DMS 273 treated with DMSO at 0.1 percent for 48 hours (cell line): ENCODE measurements at places on chromosomes 5 and 9.

GRCh38 chr5:66694036-66694435 is 97.8 kb downstream of the MAST4 start:
- no peak for DNase-seq

GRCh38 chr9:117156144-117156688 is 258.6 kb downstream of the ASTN2 start:
- DNase-seq = peak; percentile 69

DNA sequence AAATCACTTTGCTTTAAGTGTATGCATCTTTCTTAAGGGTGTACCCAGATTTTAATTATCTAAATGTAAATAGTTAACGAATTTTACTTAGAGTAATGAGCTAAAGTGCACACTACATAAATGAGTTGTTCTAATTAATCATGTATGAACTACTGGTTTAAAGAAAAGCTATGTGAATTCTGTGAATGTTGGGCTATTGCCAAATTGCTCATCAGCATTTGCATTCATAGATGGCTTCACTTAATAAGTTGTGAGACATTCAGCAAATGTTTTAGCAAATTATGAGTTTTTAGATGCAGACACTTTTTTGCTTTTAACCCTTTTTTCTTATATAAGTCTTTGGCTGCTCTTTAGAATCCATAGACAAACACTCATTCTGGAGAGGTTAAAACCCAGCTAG is 175.7 kb downstream of the PBX3 start:
- DNase-seq = no peak

GRCh38 chr5:151555760-151556576 is 35.2 kb downstream of the FAT2 start:
- no peak for DNase-seq

DNA sequence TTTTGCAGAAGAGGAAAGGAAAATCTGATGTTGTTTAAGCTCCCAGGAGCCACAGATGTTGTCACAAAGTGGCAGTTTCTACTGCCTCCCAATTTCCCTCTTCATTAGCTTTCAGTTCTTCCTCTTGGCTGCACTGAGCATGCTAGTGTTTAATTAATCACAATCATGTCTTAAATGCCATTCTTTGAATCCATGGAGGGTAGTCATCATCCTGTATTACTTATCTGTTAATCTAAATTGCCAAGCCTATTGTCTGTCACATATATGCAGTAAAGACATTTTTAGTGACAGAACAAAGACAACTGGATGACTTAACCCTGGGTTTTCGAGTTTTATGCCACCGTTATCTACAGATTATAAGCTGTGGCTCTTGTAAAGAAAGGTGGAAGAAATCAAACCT is 14.7 kb downstream of the KLHL9 start:
- no peak for DNase-seq

GRCh38 chr9:8268216-8268878 is 468.8 kb upstream of the DMAC1 start:
- DNase-seq = no peak

GRCh38 chr5:122494109-122494508 is 182.1 kb downstream of the SNCAIP start:
- DNase-seq = no peak

GRCh38 chr5:34582371-34582770 is 73.8 kb upstream of the RAI14 start:
- peak; percentile 31 for DNase-seq

GRCh38 chr5:88677376-88677895 is 205.5 kb downstream of the MEF2C start:
- DNase-seq = no peak

GRCh38 chr5:142303565-142303964 is 21.3 kb downstream of the SPRY4 start:
- DNase-seq = no peak

- no peak for DNase-seq
Observed at GRCh38 chr5:72488756-72489155, 18.5 kb downstream of the ZNF366 start.
